KG1 (cell line): ENCODE measurements at places on chromosomes 4 and X.

- no peak for DNase-seq
Measured at GRCh38 chr4:184434501-184435066, 39.8 kb downstream of the IRF2 start.

DNA sequence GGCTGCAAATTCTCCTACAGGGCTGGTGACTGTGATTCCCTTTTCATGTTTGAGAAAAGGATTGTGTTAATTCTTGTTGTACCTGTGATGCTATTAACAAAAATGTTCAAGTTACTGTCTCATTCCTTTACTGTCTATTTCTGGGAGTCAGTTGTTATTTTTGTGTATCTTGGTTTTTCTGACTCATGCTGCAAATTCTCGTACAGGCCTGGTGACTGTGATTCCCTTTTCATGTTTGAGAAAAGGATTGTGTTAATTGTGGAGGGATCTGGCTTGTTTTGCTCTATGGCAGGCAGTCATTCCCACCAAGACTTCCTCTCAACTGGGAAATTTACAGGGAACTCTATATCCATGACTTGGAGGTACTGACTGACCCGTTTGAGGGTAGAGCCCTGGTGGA lies 693.4 kb upstream of the INTU start:
- no peak for DNase-seq

GRCh38 chr4:130336585-130337217 lies 1240.7 kb downstream of the C4orf33 start:
- DNase-seq, result no peak

DNA sequence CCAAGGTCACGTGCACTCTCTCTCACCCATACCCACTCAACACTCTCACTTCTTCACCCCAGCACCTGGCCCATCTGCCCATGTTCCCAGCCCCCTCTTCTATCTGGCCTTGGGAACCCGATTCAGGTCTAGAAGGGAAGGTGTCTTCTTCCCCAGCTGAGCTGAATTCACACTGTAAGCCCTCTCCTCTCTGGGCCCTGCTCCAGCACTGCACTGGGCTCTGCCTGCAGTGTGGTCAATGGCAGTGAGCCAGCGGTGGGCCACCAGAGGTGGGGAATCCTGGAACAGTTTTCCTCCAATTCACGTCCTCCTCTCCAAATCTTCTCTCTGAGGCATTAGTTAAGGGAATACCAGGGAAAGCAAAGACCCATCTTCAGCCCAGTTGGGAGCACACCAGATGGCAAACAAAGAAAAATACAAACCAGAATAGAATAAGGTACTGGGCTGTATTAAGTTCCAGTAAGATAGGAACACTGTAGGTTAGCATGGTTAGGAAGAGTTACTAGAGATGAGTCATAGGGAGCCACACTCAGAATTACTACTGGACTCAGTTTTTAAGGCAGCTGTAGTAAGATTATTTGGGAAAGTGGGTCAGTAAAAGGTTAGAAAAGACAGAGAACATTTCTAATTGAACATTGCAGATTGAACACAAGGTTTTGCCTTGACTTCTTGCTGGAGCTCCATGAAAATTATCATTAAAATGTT lies 5.0 kb downstream of the AWAT2 start:
- no peak for DNase-seq

- no peak for DNase-seq
Measured at GRCh38 chr4:37533286-37534033, 152.7 kb downstream of the RELL1 start.

DNA sequence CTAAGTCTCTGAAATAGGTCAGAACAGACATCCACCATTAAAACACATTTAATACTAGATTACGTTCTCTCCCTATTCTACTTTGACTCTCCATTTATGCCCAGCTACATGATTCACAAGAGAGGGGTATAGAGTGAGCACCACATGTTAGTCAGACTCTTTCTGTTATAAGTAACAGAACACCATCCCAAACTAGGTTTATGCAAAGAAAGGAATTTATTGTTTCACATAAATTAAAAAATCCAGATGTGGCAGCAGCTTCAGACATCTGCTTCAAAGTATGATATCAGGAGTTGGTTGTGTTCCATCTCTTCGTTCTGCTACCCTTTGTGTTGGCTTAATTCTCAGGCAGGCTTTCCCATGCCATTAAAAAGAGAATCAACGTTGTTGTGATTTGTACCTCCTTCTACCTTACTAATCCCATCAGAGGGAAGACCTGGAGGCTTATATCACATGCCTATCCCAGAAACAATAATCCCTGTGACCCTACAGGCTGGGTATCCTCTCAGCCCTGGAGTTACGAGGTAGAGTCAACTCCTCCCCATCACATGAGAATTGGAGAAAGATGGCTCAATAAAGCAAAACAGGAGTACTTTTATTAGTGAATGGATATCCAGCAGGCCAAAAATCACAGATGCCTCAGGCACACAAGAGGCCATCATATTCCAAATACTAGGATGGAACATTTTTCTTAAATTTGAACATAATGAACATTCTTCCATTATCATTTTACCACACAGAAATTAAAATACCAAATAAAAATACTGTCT lies 163.2 kb downstream of the SLC7A11 start:
- DNase-seq, result no peak

- DNase-seq, result no peak
Measured at GRCh38 chr4:89434364-89434988, 126.9 kb upstream of the GPRIN3 start.

- no peak for DNase-seq
Measured at GRCh38 chr4:11729548-11729947, 300.9 kb upstream of the HS3ST1 start.

- no peak for DNase-seq
Measured at GRCh38 chrX:155028129-155028528, 1.5 kb downstream of the FUNDC2 start.

DNA sequence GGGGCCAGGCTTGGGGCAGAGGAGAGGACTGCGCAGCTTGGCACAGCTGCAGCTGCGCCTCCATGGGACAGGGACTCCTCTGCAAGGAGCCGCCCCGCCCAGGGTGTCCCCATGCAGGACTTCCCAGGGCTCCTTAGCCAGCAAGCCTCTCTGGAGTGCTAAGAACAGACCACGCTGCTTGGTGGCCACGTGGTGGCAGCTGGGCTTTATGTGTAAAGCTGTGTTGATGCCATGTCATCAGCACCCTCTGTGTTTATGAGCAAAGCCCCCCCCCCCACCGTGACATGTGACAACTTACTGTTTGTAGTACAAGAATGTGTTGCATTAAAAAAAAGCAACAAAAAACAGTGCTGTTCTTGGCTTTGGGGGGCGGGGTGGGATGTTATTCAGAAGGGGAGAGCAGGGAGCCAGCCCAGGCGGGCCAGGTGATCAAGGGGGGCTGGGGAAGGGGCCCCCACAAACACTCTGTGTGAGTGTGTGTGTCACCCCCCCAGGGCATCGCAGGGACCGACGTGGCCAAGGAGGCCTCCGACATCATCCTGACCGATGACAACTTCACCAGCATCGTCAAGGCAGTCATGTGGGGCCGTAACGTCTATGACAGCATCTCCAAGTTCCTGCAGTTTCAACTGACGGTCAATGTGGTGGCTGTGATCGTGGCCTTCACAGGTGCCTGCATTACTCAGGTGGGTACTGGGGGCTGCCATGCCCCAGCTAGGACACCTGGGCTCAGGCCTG lies 40.3 kb downstream of the ATP2B3 start:
- no peak for DNase-seq

DNA sequence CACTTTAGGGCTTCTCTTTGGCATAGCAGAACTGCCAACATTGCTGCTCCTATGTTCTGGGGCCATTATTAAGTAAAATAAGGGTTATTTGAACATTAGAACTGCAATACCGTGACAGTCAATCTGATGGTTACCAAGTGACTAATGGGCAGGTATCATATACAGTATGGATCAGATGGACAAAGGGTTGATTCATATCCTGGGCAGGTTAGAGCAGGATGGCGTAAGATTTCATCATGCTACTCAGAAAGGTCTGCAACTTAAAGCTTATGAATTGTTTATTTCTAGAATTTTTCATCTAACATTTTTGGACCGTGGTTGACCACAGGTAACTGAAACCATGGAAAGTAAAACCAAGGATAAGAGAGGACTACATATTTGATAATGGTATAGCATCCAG lies 40.9 kb downstream of the BRCC3 start:
- DNase-seq, result no peak

- no peak for DNase-seq
Measured at GRCh38 chr4:20832826-20833225, 132.6 kb downstream of the PACRGL start.

GRCh38 chrX:75131973-75132627 lies 24.0 kb downstream of the ABCB7 start:
- DNase-seq, result no peak

- DNase-seq, result no peak
Measured at GRCh38 chr4:186058253-186058979, 10.5 kb upstream of the TLR3 start.

DNA sequence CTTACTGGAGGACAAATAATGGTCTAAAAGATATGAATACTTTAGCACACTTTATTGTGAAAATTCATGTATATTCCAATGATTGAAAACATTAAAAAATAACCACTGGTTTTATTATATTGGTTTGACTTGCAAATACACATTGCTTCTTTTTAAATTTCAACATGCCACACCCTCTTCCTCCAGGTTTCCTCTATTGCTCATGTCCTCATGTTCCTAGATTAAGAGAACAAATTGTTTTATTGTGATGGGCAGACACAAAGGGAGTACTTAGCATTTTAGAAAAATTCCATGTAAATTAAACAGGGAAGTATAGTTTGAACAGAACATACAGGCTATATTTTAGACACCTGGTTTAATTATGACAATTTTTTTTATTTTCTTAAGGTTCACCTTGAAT lies 230.6 kb upstream of the GPRIN3 start:
- no peak for DNase-seq

GRCh38 chr4:180675359-180675650 lies 1567.9 kb upstream of the TENM3 start:
- no peak for DNase-seq

GRCh38 chr4:3712112-3712805 lies 53.9 kb upstream of the ADRA2C start:
- no peak for DNase-seq

DNA sequence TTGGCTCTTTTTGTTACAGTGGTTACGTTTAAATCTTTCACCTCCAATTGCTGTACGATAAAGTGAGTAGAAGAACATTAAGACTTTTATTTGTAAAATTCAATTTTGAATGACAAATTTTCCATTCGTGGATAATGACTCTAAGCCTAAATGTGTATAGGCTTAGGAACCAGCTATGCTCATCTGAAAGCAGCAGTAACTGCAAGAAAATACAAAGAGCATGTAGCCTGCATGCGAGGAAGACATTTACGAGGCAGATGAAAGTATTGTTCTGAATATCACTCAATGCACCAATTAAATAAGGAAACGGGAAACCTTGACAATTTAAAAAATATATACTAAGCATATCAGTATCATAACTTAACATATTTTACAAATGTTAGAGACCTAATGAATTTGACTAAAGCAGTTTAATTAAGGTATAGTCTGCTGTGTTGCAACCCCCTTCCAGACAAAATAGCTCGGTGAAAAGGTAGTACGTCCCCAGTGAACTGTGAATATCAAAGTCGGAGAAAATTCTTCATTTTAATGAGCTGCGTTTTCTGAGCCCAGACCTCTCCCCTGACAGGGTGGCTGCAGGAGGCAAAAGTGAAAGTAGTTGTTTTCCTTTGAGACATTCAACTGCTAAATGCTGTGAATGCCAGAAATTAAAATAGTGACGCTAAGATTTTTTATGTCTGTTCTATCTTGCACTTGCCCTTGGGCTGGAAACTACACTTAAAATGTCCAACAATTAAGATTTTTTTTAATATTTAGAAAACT lies 1236.5 kb upstream of the TENM3 start:
- DNase-seq, result no peak

GRCh38 chrX:15158736-15159406 lies 111.0 kb downstream of the ASB9 start:
- DNase-seq, result no peak

GRCh38 chrX:46703980-46704379 lies 54.9 kb downstream of the SLC9A7 start:
- DNase-seq, result no peak

DNA sequence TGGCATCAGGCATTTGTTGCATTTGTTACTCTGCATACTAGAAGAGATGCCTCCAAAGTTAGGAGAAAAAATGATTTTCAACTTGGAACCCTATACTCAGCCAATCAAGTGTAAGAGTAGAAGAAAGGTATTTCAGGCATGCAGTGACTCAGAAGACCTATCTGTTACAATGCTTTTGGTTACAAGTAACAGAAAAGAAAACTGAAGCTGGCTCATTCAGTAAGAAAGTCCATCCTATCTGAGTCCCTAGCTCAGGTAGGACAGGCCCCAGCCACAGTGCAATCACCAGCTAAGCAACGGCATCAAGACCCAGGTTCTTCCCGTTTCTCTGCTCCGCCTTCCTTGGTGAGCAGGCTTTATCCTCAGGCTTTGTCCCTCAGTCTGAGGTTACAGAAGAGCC lies 23.3 kb downstream of the MECP2 start:
- no peak for DNase-seq

DNA sequence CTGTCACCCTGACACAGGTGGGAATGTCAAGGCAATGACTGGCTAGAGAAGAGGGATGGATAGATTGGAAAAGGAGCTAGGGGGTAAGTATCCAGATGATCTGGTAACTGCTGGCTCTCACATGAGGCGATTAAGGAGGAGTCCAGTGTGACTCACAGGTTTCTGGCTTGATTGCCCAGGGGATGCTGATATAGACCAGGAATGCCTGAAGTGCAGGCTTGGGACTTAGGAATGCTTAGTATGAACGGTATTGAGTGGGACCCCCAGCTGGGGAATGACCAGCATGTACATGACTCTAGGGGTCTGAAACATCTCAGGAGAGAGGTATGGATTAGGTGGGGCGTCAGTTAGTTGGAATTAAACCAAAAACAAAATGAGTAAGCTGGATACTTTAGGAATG lies 65.8 kb upstream of the PRPS1 start:
- DNase-seq, result no peak

DNA sequence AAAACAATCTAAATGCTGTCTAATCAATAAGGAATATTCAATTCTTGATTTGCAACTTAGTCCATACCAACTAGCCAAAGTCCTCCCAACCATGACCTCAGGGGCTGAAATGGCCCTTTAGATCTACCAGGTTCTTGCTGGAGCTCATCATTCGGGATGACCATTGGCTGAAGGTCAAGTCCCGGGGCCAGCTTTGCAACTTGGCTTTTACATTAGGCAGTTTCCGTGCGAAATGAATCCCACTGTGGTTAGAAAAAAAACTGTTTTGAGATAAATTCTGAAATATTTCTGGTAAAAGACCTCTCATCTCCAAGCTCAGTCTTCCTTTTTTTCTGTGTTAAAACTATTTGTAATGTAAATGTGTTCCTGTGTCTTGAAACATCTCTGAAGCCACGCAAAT lies 178.6 kb downstream of the TENM3 start:
- no peak for DNase-seq

- no peak for DNase-seq
Measured at GRCh38 chr4:87038837-87039615, 104.2 kb downstream of the AFF1 start.

DNA sequence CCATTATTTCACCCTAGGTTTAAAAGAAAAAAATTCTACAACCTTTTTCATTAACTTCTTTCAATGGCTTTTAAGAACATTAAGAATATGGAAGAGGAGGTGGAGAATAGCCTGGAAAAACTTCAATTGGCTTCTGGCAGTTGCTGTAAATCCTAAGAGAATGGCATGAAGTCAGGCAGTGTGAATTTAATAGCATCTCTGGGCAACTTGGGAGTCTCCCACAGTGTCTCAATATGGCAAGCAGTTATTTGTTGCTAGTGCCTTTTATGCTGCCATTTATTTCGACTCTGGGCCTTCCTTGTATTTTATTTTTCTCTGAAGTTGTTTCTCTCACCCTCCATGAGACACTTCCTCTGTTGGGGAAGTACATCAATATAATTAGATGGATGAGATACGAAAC lies 322.1 kb downstream of the CBLL2 start:
- DNase-seq, result no peak

- no peak for DNase-seq
Measured at GRCh38 chr4:76696109-76696508, 201.8 kb downstream of the SOWAHB start.
